ENCODE measurements at places on chromosomes 2 and 18. TPM values are rescaled to one million over a fixed set of nuclear protein-coding genes. Genes with fewer than 3 reads are reported as not detected.

Gene LRATD1
- total RNA-seq: 3.5 TPM

Gene AFF3
- total RNA-seq: 3.1 TPM

Gene C2orf72
- total RNA-seq: 0.22 TPM

Gene EN1
- under 0.01 TPM for total RNA-seq

Gene DCDC2C
- total RNA-seq: not detected

Gene SIX2
- total RNA-seq: 1.1 TPM

Gene GALNT5
- 7.2 TPM for total RNA-seq

Gene SFT2D3
- 5.5 TPM for total RNA-seq

Gene CD28
- not detected for total RNA-seq

Gene IL1F10
- not detected for total RNA-seq

Gene EIF5B
- total RNA-seq: 28.1 TPM

Gene SMIM21
- not detected for total RNA-seq

All from uterine smooth muscle cell (primary cell).